ENCODE measurements at places on chromosomes 12 and 14. TPM values are rescaled to one million over a fixed set of nuclear protein-coding genes. Genes with fewer than 3 reads are reported as not detected.

Gene GALNT16
- 12.5 TPM for total RNA-seq

Gene HOXC5
- not detected for total RNA-seq

Gene NGB
- total RNA-seq = 10.0 TPM

Gene COL2A1
- total RNA-seq = not detected

Gene RAD9B
- 0.55 TPM for total RNA-seq

Gene AQP6
- total RNA-seq = 0.14 TPM

Gene MANSC4
- total RNA-seq = not detected

Gene KRT79
- not detected for total RNA-seq

Gene CDH24
- 3.5 TPM for total RNA-seq

All from sigmoid colon (tissue), 7 donors.